ENCODE measurements at places on chromosomes 2 and 18.

- no peak for DNase-seq
These were observed 171.6 kb downstream of the SH3RF3 start for GRCh38 chr2:109300582-109300981.

DNA sequence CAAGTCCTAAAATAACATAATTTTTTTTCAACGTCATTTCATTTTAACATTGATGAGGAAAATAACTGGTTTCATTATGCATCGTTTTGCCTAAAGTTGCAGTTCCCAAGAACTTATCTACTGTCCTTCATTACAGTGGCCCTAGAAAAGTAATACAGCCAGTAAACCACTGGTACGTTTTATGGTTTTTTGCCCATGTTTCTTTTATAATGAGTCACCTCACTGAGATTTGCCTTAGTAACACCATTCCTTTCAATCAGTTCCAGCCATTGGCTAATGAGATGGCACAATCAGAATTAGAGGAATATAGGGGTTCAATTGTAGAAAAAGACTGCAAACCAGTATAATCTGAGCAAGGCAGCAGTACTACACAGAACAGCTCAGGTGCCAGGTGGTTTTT lies 422.6 kb upstream of the LYPD1 start:
- peak; percentile 21 for DNase-seq

DNA sequence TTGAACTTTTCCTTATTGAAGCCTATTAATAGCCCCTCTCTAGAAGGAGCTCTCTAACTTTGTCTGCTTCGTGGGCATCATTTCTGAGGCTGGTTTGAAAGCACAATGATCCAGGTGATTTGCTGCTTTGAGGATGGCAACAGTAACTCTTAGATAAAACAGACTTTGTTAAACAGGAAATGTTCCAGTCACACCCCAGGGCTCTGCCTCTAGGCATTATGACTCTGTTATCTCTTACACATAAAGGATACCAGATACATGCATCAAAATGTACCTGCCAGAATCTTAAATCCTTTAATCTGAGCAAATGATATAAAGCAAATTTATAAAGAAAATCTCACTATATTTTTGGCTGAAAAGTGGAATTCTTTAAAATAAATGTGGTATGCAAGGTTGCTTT lies 52.3 kb downstream of the GAD1 start:
- no peak for DNase-seq

DNA sequence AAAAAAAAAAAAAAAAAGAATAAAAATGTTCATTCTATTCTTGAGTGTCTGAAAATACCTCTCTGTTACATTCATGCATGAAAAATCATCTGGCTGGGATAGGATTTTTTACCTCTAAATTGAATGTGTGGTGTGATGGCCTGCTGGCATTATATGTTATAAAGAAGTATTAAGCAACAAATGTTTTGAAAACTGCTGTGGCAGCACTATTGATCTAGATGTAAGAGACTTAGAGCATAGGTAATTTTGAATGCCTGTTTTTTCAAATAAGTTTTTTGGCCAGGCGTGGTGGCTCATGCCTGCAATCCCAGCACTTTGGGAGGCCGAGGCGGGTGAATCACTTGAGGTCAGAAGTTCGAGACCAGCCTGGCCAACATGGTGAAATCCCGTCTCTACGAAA lies 147.0 kb upstream of the LINC00305 start:
- no peak for DNase-seq

DNA sequence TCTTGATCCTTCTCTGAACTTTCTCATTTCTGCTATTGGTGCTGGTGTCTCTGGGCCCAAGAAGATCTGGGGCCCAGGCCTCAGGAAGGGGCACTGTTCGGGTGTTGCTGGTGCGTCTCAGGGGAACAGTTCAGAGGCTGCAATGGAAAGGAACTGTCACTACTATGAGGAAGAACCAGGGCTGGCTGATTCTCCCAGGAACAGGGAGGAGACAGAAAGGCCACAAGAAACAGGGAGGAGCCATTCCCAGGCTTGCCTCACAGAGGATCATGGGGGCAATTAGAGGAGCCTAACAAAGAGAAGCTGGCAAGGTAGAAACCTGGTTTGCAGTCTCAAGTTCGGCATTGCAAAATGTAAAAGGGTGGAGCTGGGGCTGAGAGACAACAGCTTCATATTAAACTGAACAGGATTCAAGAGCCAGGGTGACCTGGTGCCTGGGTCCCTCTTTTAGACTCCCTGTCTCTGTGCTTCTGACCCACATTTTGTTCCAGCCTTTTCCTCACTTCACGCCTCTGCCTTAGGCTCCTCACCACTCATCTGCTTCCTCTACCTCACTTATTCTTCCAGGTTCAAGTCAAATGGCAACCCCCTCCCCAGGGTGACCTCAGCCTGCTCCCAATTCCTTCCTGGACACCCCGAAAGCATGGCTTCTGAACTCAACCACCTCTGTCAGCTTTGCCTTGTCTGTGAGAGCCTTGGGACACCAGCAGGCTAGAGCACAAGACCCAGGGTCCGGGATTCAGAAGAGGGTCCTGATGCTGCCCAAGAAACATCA lies 58.4 kb downstream of the GYPC start:
- DNase-seq, result no peak

DNA sequence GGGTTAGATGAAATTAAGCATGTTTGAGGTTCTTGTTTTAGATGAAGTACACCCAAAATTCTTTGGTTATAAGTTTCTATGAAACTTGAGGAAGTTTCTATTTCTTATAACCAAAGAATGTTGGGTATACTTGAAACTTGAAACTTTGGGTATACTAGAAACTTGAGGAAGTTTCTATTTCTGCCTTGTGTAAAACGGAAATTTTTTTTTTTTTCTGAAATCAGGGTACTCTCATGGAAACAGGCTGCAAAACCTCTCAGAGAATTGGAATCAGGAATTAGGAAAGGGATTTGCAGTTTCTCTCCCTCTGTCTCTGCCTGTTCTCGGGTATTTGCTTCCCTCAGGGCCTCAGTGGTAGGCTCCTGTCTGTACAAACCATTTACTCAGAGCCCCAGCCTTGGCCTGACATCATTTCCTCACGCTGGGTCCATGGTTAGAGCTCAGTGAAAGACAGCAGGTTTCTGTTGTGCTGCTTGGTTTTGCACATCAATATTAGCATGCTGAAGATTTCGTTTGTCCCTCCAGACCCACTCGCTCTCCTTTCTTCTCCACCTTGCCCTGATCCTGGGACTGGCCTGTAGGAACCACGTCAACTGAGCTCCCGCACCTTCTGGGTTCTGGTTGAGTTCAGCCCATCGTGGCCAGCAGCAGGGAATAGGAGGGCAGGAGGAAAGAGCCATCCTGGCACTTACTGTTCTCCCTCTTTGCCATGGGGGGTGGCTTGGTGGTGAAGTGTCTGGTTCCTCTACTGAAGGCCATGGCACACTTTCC lies 106.4 kb downstream of the POLR1A start:
- DNase-seq, result peak; percentile 79

DNA sequence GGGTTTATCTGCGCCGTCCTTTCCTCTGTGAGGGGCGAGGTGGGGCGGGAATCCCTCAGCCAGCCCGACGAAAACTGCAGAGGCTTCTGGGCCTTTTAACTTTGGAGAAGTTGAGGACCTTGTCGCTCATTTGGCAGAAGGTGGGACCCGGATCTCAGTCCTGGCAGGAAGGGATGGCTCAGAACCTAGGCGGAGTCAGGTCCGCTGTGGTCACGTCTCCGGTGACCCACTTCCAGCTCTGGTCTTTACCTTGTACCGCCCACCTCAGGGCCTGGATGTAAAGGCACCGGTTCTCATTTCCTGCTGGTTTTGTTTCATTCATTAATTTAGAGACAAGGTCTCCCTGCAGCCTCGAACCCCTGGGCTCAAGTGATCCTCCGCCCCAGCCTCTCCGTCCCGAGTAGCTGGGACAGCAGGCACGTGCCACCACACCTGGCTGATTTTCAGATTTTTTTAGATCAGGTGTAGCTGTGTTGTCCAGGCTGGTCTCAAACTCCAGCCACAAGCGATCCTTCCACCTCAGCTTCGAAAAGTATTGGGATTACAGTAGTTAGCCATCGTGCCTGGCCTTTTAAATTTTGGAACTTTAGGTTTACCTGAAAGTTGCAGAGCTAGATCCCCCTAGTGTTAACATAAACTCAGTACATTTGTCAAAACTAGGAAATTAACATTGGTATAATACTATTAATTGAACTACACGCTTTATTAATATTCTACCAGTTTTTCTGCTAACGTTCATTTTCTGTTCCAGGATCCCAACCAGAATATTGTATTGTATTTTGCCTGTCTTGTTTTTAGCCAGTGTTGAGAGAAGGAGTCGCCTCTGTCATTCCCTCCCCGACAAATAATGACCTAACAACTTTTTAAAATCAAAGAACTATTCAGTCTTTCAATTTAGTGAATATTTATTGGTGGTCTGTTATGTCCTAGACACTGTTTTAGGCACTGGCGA lies 852 bp downstream of the POLI start:
- DNase-seq, result peak; percentile 55

DNA sequence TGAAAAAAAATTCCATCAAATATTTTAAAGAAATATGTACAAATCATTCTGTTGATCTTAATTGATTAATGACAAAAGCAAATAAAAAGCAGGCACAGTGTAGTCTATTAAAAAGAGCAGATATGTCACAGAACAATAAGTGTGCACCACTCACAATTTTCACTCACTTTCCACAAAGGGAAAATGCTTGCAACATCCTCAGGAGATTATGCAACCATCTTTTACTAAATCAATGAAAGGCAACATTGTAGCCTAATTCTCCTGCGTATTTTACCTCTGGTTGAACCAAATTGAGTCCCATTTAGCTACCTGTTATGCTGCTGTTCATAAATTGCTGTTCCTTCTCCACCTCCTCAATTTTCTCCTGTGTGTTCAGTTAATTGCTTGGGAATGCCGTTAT lies 1346.8 kb upstream of the PIK3C3 start:
- DNase-seq, result no peak

GRCh38 chr2:39469807-39470206 lies 32.7 kb upstream of the MAP4K3 start:
- DNase-seq, result peak; percentile 64

- peak; percentile 63 for DNase-seq
These were observed 19.3 kb upstream of the NCK2 start for GRCh38 chr2:105725388-105725787.

DNA sequence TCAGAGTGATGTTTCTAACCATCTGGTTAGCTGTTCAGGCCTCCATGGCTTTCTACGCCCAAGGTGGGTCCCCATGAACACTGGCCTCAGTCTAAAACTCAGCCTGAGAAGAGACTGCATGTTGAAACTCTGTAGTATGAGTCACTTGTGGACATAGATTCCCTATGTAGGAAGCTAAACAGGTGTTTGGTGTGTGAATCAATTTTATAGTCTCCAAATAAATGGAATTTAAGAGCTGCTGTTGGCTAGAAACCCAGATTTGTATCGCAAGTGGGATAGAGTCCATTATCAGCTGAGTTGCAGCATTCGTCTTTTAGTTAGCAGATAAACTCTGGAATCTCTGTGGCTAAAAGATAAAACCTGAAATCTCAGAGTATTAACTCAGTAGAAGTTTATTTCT lies 131.4 kb downstream of the KCNS3 start:
- no peak for DNase-seq

GRCh38 chr2:233565685-233566140 lies 869 bp downstream of the USP40 start:
- DNase-seq, result no peak

GRCh38 chr2:159600752-159601151 lies 15.6 kb downstream of the BAZ2B start:
- peak; percentile 20 for DNase-seq

DNA sequence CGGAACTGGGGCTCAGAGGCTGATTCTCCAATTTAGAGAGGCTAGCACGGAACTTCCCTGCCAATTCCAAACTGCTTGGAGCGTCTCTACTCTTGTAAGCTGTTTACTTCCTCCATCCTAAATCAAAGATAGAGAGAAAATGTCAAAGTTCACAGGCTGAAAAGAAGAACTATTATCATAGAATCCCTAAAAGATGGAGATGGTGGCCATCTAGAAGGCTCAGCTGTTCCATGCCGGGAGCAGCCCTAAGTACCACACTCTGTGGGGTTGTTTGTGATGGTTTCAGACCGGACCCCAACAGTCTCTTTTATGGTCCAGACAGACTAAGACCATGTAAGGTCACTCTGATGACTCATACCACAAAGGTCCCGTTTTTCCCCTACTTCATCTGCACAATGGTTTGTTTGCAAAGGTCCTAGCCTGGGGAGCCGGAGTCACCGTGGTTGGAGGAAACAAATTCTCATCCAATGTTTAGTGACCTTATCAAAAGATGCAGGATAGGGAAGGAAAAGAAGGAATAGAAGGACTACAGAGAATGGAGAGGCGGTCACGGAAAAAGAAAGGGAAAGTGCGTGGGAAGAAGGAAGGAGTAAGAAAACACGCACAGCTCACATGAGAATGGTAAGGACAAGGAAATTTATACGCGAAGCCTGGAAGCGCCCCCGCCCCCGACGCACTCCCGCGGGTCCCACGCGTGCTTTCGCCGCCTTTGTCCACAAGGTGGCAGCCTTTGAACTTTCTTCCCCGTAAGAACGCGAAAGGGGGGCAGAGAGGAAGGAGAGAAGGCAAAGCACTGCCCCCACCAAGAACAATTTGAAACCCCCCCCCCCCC lies 453 bp upstream of the ANTXR1 start:
- DNase-seq, result peak; percentile 37

DNA sequence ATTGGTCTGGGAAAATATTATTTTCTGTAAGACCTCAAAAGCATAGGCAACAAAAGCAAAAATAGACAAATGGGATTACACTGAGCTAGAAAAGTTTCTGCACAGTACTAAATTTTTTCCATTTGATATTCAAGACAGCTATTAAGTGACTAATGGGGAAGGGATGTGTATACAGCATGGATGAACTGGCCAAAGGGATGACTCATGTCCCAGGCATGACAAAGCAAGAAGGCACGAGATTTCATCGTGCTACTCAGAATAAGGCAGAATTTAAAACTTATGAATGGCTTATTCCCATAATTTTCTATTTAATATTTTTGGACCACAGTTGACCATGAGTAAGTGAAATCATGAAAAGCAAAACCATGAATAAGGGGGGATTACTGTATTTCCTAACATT lies 1250.1 kb upstream of the GYPC start:
- peak; percentile 96 for DNase-seq

- DNase-seq, result no peak
These were observed 96.7 kb upstream of the ACAA2 start for GRCh38 chr18:49910019-49910418.

GRCh38 chr18:58051765-58052460 lies 7.9 kb downstream of the NEDD4L start:
- DNase-seq, result peak; percentile 24

- DNase-seq, result no peak
These were observed 52.6 kb downstream of the MGAT5 start for GRCh38 chr2:134306521-134306920.

GRCh38 chr2:128941751-128942150 lies 623.1 kb upstream of the HS6ST1 start:
- no peak for DNase-seq

DNA sequence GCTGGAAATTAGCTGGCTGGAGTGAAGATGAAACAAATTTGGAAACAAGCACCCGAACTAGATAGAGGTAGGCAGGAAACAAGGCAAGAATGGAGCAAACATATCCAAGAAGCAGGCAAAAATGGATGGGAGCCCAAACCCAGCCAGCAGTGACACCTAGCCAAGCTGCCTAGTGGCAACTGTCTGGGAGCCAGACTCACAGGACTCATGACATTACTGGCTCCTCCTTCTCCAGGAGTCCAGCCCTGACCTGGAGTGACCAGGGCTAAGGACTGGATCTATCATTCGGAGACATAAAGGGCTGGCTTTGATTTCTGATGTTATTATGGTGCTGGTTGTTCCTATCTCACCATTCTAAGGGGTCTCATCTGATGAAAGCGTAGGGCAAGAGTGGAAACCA lies 21.3 kb upstream of the ALK start:
- DNase-seq, result no peak

GRCh38 chr2:72915320-72915906 lies 1.9 kb upstream of the EMX1 start:
- no peak for DNase-seq

- no peak for DNase-seq
These were observed 132.1 kb downstream of the TCF4 start for GRCh38 chr18:55455938-55456337.
